NCI-H187 treated with DMSO at 0.1 percent for 48 hours (cell line): ENCODE measurements at places on chromosomes 5 and 9.

GRCh38 chr9:70080481-70081119, 37.0 kb downstream of the MAMDC2 start:
- DNase-seq = no peak

DNA sequence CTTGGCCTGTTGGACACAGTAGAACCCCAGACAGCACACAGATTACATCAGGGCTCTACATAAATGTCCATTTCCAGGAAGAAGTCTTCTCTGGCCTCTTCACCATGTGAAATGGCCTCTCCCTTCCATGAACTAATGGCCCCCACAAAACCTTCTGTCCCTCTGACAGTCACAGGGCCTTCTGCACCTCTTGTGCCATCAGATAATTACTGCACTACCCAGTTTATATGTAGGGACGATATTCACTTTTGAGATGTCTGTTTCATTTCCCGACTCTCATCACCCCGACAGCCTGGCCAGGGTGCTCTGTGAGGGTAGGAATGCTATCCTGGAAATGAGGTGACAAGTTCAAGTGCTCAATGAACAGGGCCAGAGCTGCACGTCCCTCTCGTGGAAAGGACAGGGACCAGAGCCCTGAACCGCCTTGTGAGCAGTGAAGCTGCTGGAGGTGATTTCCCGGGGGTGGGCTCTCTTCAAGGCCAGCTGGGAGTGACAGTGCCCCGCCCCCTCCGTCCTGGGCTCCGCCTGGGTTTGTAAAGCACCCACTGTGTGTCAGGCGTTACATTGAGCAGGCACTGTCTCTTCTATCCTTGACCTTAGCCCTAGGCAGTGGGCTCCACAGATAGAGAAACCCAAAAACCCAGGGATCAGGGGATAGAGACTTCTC, 3.0 kb upstream of the FAM78A start:
- DNase-seq = no peak

GRCh38 chr9:92525306-92525705, 10.5 kb downstream of the ECM2 start:
- no peak for DNase-seq

DNA sequence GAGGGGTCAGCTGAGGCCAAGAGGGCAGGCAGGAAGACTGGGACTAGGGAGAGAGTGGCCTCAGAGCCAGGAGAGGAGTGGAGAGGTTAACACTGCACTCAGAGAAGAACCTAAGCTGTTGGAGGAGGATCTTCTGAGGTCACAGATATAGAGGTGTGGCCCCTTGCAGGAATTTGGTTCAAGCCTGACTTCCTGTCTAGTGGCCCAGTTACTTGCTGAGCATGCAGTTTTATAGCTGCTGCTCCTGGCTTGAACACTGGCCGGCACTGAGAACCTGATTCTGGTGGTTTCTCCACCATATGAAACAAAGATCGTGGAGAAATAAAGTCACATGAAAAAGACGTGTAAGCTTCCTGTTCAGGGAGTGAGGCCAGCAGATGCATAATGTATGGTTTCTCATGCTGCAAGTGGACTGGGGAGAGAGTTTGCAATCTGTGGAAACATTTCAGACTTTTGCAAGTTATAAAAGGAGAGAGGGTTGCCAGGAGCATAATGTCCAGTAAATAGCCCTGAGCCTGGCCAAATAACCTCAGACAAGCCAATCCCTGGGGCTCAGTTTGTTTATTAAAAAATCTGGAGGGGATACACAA, 82.6 kb downstream of the GALNT10 start:
- no peak for DNase-seq

- no peak for DNase-seq
Observed at GRCh38 chr5:5572976-5573797, 150.7 kb downstream of the ICE1 start.

DNA sequence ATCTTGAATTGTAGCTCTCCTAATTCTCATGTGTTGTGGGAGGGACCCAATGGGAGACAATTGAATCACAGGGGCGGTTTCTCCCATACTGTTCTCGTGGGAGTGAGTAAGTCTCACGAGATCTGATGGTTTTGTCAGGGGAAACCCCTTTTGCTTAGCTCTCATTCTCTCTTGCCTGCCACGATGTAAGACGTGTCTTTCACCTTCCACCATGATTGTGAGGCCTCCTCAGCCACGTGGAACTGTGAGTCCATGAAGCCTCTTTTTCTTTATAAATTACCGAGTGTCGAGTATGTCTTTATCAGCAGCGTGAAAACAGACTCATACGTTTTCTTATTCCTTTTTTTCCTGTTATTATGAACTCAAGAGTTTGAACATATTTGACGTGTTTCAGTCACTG, 39.1 kb downstream of the RETREG1 start:
- no peak for DNase-seq

- DNase-seq = no peak
Observed at GRCh38 chr9:131744171-131744719, 4.4 kb upstream of the RAPGEF1 start.

DNA sequence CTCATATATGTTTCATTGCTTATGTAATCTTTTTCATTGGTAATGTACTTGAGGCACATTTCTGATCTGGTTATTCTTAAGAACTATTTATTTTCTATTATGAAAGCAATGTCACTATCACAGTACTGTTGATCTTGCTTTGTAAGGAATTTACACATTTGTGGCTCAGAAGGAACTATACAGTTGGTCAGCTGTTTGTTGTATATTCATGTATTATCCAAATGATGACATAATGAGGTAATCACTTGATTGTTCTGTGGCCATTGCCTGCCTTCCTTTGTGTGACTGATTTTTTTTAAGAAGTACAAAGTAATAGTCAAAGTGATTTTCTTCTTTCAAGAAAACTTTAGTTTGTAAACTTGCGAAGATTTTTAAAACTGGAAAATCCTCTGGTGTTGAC, 399.9 kb downstream of the TMEM161B start:
- DNase-seq = no peak

DNA sequence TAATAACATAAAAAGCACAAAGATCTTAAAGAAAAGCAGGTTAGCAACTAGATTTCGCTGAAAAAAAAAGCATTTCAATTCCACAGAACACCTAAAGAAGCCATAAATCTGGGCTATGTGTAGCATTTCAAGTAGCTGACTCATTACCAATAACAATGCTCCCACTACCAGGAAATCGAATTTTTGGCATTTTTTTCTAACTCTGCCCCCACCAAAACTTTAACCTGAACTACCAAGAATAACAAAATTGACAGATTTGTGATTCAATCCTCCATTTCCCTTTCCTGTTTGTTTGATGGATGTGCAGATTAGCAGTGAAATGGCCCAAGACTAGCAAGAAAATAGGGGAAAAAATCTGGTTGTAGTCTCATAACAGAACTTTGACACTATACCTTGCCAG, 180.2 kb downstream of the RASEF start:
- no peak for DNase-seq

DNA sequence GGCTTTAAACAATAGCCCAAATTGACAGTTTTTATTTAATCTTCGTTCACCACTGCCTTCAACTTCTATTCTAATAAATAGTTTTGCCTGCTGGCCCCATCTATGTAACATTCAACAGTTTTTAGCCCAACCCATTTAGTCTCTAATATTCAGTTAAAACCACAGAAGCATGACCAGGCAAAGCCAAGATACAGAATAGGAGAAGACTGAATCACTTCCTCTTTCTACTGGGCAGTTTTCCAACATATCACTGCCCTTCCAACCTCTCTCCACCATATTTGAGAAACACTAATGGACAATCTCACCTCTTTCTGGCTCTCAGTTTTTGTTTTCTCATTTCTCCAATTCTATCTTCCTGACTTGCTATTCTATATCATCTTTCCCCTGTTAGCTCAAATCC, 352.9 kb downstream of the DNAH5 start:
- no peak for DNase-seq

GRCh38 chr9:94879230-94879629, 152.7 kb downstream of the AOPEP start:
- DNase-seq = no peak

DNA sequence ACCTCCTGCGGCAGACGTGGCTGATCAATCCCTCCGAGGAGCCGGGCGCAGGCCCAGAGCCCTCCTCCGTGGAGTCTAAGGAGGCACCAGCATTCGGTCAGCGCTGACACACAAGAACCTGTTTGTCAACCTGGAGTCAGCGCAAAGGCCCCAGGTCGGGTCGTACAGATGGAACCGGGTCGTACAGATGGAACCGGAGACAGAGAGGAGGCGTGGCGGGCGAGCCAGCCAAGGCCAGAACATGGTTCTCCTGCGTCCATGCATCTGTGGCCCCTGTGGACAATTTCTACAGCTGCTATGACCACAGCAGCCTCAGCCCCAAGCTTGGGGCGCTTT, 125.1 kb upstream of the SARDH start:
- DNase-seq = no peak

- DNase-seq = no peak
Observed at GRCh38 chr5:133340002-133340755, 272.2 kb downstream of the FSTL4 start.

DNA sequence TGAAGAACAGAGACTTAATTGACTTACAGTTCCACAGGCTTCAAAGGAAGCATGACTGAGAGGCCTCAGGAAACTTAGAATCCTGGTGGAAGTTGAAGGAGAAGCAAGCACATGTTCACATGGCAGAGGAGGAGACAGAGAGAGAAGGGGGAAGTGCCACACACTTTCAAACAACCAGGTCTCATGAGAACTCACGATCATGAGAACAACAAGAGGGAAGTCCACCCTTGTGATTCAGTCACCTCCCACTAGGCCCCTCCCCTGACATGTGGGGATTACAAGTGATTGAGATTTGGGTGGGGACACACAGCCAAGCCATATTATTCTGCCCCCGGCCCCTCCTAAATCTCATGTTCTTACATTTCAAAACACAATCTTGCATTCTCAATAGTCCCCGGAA, 19.5 kb downstream of the NR3C1 start:
- DNase-seq = no peak

DNA sequence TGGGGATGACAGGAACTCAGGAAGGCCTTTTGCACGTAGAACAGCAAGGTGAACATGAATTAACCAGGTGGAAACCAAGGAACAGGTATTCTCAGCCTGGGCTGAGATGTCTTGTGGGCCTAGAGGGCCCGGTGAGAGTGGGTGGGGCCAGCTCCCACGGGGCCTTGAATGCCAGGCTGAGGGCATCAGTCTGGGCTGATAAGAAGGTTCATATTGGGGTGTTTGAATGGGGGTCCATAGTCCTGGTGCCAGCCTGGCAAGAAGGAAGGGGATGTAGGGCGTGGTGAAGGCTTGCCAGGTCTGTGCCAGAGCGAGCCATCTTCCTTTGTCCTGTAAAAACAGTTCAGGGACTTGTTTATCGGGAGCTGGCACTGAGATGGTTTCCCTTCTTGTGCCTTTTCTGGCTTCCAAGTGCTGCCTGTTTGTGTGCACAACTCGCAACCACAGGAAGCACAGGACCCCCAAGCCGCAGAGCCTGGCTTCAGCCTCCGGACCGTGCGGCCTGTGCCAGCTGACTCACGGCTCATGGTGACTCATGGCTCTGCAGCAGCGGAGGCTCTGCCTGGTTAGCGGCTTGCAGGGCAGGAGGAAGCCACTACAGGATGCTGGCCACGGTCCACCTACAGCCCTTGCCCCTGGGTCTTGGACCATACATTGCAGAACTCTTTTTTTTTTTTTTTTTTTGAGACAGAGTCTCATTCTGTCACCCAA, 2.4 kb downstream of the CARD19 start:
- DNase-seq = no peak

- no peak for DNase-seq
Observed at GRCh38 chr9:94613003-94613402, 19.4 kb upstream of the FBP2 start.

DNA sequence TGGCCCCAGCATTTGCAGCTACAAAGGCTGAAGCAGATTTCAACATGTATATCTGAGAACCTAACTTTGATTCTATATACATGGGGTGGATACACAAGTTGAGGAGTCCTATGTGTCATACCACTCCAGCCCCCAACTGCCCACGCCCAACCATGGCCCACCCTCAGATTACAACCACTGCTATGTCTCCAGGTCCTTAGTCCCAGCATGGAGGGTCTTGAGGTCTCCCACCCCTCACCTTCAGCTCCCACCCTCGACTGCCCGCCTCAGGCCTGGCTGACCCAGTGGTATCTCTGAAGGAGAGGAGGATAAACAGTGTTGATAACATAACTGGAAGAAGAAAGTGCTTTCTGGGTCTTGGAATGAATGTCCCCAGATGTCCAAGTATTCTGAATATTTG, 8.2 kb downstream of the SOWAHA start:
- DNase-seq = no peak

GRCh38 chr5:60522292-60522905, 177.6 kb downstream of the DEPDC1B start:
- no peak for DNase-seq
